ENCODE measurements at places on chromosomes 5 and 9.
A peak's percentile ranks its signal among the peaks of the same experiment; 100 is the strongest.

- no peak for DNase-seq
Observed at GRCh38 chr9:128070874-128071273, 2.8 kb downstream of the SLC25A25 start.

DNA sequence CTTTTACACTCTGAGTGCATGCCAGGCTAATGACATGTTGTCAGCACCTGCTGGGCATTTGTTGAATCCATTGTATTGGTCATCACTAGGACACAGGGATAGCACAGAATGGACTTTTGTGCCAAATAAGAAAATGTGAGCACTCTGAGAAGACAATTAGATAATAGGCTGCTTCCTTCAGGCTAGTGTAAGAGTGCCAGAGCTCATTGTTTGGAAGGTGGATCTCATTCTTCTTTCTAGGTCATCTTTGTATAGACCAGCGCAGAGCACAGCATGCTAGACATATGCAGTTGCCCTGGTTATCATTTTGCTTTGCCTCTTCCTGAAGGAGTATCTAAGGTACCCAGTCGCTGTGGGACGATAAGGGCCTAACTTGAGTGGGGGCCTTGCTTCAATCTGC lies 493.4 kb upstream of the COX7C start:
- DNase-seq = no peak

GRCh38 chr9:117427357-117427913 lies 12.6 kb upstream of the ASTN2 start:
- no peak for DNase-seq

DNA sequence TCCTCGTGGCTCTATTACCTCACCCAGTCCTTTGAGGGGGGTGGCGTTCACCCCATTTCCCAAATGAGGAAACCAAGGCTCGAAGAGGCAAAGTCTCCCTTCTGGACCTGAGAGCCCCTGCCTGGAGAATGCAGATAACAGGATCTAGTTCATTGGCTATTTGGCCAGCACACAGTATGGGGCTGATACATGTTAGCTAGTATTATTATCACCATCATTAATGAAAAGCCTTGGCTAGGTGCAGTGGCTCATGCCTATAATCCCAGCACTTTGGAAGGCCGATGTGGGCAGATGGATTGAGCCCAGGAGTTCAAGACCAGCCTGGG lies 4.3 kb downstream of the SH3GLB2 start:
- no peak for DNase-seq

- no peak for DNase-seq
Observed at GRCh38 chr9:126171641-126172040, 155.0 kb upstream of the MVB12B start.

- no peak for DNase-seq
Observed at GRCh38 chr9:135827866-135828580, 79.3 kb downstream of the CAMSAP1 start.

GRCh38 chr9:132231019-132231701 lies 69.3 kb downstream of the NTNG2 start:
- DNase-seq = peak; percentile 78

DNA sequence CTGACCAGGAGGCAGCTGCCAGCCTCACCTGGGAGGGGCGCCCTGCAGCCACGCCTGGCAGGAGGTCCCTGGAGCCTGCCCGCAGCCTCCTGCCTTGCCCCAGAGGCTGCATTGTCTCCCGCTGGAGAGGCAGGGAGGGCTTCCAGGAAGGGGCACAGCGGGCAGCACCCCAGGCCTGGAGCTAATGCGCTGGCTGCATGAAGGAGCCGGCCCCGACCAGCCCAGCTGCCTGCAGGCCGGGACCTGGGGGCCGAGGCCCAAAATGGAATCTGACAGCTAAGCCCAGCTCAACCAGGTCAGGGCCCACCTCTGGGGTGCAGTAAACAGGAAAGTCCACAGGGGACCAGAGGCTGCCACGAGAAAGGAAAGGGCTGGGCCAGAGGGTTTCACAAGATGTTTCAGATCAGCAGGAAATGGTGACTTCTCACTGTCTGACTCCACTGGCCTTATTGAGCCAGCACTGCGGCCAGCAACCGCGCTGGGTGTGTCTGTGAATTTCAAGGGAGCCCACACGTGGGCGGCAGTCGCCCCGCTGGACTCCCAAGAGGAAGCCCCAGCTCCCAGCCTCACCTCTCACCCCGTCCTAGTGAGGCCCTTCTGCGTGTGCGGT lies 18.6 kb upstream of the NOTCH1 start:
- no peak for DNase-seq

GRCh38 chr9:37715991-37716505 lies 37.6 kb upstream of the TRMT10B start:
- no peak for DNase-seq

- no peak for DNase-seq
Observed at GRCh38 chr9:126614088-126614454, 343 bp downstream of the LMX1B start.

GRCh38 chr9:107169796-107170195 lies 113.3 kb upstream of the RAD23B start:
- DNase-seq = no peak

DNA sequence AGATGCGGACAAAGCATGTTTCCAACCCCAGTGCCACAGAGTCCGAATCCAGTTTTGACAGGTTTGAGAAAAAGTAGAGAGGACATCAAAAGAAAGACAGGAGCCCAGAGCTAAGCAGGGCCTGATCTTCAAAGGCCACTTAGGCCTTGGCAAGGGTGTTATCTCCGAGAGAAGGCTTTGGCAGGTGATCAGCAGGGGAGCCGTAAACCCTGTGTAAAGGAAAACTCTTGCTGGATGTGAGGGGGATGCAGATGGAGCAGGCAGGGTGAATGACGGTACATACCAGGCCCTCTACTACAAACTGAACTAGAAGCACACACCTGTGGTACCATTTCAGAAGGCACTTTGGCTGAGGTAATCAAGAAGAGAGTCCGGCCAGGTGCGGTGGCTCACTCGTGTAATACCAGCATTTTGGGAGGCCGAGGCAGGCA lies 1.4 kb upstream of the HNRNPH1 start:
- DNase-seq = no peak

- DNase-seq = no peak
Observed at GRCh38 chr5:160919626-160920025, 67.6 kb upstream of the ATP10B start.

GRCh38 chr5:7827610-7828009 lies 23.3 kb downstream of the CFAP90 start:
- DNase-seq = no peak

GRCh38 chr5:135718651-135719050 lies 115.8 kb upstream of the SLC25A48 start:
- DNase-seq = no peak

- DNase-seq = peak; percentile 90
Observed at GRCh38 chr9:137057545-137057944, 3.7 kb upstream of the ENTPD2 start.

GRCh38 chr5:66436721-66437120 lies 159.5 kb upstream of the MAST4 start:
- DNase-seq = no peak

DNA sequence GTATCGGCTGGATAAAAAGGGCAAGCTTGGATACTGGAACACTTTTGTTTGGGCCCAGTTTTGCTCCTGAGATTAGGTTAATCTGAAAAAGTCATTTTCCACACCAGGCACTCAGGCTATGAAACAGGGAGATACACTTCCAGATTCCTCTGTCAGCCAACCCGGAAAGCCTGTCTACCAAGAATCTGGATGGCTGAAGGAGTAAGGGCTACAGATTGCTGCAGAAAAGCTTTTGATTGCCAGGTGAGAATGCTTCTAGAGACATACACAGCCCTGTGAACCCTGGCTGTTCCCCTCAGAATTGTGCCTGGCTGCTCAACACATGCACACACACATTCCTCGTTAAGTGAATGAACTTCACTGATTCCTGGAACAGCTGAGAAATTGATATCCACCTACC lies 114.4 kb downstream of the PSD2 start:
- DNase-seq = no peak

- DNase-seq = no peak
Observed at GRCh38 chr5:4480528-4481349, 659.4 kb upstream of the ADAMTS16 start.

- no peak for DNase-seq
Observed at GRCh38 chr5:138926688-138927448, 51.7 kb upstream of the LRRTM2 start.

DNA sequence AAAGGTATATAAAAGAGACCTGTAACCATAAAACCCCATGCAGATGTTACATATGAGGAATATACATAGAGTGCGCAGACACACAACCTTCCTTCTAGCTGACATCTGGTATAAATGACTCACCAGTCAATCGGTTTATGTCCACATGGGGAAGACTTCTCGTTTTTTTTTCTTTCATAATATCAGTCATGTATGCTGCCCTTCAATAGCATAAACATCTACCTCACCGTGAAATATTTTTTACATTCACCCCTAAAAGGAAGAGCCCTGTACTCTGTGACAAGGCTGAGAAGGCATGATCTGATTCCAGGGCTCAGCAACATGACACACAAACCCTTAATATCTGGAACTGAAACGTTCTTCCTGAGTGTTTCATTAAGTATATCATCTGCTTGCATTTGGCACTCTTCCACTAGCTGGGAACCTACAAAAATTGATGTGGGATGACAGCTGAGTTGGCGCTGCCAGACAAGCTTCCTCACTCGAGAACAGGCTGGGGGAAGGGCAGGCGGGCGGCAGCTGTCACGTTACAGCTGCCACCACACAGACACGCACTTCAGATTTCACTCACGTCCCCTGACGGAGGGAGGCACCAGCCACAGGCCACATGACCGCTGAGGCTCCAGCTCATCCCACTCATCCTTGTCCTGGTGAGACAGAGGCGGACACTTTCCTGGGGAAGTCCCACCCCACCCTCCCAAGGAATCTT lies 74.2 kb downstream of the SHB start:
- DNase-seq = peak; percentile 75

All from NCI-H2171 (cell line).